ENCODE measurements at places on chromosomes 2 and 18.

- no peak for DNase-seq
Measured at GRCh38 chr2:150997066-150997465, 264.6 kb downstream of the RBM43 start.

DNA sequence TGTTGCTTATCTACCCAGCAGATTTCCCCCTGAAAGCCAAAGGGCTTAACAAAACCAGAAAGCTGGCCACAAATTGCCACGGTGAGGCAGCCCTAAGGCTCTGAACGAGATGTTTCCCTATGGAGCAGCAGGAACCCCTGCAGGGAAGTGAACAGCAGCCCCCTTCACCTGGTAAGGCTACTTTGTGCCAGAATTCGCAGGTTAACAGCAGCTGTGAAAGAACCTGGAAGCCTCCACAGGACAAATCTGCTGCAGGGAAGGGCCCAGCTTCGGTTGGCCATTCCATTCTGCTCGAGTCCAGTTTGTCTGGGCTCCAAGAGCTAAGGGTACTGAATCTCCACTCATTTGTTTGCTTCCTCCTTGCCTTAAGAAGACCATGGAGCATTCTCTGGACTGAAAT, 175.3 kb downstream of the PDE11A start:
- DNase-seq, result no peak

DNA sequence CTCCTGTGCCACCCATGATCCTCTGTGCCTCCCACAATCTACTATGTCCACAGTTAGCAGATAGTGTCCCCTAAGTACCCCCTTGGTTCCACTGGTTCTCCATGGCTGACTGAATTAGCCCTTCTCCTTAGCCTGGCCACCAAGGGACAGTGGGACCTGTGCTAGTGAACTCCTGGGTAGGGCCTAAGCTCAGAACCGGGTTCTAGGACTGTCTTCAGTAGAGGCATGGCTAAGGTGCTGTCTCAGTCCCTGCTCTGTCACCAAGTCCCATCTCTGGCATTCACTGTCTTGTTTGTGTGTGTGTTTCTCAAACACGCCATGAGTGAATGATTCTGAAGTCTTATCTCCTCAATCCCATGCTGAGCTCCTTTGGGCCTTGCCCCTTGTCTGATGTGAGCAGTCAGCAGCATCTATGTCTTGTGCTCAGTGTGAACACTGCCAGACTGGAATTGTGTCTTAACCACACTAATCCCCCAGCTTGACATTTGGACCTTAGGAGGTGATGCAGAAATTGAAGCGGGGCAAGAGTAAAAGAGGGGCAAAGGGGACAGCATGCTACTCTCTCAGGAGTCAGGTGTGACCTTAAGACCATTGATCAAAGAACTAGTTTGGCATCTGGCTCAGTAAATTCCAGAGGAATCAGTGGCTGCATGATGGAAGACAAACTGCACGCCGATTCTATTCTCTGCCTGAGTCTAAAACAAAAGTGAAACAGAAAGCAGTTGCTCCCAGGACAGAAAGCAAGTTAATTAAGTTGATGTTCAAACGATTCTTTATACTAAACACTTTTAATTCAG, 190.5 kb downstream of the ALPK2 start:
- no peak for DNase-seq

DNA sequence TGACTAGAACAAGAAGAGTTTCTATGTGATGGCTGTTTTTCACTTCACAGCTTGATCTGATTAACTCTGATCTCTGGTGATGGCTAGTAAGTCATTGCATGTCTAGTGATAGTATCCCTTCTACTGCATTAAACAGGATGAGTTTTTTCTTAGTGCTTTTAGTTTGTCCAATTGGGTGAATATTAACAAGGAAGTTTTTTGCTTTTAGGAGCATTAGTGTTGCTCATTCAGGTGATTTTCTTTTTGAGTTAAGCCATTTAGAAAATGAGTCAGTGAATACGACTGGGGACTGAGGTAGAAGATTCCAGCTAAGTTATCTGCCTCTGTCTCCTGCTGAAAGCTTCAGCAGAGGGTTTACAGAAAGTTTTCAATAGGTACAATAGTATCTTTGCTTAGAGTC, 306.7 kb downstream of the PIK3C3 start:
- DNase-seq, result no peak

DNA sequence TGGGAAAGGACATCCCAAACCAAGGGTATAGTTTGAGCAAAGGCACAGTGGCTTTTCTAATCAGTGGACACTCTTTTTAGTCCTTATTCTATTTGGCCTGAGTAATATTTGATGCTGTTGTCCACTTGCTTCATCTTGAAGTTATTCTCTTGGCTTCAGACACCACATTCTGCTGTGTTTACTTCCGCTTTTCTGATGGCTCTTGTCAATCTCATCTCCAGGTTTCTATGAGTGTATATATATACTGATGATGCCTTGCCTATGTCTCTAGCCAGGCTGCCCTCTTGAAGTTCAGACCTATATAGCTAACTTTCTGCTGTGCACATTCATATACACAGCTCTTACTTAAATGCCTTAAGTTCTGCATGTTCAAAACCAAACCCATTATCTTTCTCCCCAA, 83.1 kb downstream of the EFEMP1 start:
- no peak for DNase-seq

DNA sequence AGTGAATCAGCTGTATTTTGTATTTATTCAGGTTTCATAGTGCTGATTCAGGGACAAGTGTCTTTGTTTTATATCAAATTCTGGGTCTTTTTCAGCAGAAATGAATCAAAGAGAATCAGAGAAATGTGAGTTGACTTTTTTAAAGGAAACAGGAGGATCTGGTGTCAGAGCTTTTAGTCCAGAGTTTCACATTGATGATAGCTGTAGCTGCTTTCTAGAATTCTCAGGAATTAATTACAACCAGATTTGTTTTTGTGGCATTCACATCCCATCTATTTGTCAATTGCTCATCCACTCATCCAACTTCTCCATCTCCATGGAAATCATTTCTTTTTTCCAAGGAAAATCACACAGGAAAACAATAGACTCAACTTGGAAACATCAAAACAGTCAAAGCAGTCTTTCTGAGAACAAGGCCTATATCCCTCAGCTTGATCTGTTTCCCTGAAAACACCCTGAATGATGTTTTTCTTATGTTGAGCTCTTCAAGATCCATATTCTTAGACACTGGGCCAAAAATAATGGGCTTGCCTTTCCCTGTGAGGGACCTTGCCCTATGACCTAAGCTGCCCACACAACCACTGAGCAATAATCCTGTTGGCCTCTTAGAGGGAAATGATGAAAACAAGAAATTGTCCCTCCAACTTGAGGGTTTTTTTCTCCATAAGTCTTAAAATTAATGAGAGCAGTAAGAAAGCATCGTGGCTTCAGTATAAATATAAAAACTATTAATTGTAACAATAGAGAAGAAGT, 249.5 kb upstream of the FN1 start:
- no peak for DNase-seq

GRCh38 chr2:170218456-170218855, 40.5 kb downstream of the MYO3B start:
- DNase-seq, result no peak

- no peak for DNase-seq
Measured at GRCh38 chr2:236365258-236366048, 101.2 kb upstream of the ASB18 start.

- DNase-seq, result no peak
Measured at GRCh38 chr18:77049938-77050337, 82.6 kb downstream of the MBP start.

DNA sequence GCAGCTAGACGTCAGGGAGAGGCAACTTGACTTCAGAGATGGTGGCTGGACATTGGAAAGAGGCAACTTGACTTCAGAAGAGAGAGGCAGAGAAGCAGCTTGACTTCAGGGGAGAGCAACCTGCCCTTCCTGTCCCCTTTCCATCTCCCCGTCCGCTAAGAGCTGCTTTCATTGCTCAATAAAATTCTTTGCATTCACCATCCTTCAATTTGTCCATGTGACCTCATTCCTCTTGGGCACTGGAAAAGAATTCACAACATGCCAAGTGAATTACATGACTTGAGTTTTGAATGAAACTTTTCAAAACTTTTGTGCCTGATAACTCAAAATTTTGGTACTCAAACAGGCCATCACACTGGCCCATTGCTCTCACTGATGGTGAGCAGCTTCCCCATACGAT, 158.9 kb downstream of the DPP4 start:
- no peak for DNase-seq

- no peak for DNase-seq
Measured at GRCh38 chr2:143481237-143481623, 352.0 kb downstream of the ARHGAP15 start.

DNA sequence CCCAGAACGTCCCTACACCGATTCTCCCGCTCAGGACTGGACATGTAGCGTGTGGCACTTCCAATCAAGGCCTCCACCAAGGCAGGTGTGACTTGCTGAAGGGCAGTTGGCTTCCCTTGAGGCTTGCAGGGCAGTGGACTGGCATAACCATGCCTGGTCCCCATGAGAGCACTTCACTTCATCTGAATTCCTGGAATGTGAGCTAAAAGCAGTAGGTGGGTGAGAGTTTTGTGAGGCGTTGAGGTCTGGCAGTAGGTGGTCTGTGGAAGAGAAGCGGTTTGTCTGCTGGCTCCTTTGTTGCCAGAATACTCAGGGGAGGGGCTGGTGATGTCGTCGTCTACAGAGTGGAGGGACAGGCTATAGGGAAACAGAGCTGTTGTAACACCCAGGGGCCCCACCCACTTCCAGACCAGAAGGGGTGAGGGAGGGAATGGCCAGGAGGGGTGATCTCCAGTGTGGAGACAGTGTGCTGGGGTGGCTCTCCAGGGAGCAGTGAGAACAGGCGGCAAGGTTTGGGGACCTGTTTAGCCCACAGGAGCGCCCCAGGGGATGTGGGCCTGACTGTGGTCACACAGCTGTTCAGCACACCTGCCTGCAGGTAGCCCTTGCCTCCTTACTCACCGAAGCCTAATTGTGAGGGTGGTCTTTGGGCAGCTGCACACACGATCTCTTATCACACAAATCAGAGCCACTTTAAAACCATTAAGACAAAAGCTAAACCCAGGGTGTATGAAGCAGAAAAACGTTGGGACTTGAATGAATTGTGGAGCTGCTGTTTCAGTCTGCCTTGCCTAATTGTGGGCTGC, 21.5 kb upstream of the ALKAL2 start:
- DNase-seq, result no peak

DNA sequence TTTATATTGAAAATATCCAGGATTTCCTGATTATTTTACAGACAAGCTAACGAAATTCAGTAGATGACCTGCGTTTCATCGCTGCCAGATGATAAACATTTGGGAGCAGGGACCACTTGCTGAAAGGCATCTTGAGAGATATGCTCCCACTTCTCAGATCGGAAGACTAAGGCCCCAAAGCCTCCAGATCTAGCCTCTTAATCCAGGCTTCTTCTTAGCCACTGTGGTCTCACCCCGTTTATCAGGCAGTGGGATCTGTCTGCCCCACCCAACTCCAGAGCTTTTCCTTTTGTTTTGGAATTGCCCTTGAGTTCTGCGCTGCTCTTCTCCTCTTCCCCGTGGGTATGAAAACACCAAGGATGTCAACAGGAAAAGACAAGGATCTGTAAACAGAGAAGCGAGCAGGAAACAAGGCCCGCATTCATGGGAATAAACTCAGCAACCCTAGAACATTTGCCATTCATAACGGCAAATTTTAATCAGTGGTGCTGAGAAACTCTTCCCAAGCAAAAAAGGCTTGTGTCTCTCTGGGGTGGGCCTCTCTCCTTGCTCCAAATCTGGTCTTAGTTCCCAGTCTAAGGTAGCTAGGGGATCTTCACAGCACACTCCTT, 21.4 kb downstream of the MYL12B start:
- no peak for DNase-seq

- DNase-seq, result no peak
Measured at GRCh38 chr2:12001621-12002020, 255.2 kb downstream of the LPIN1 start.

GRCh38 chr18:77248873-77249568, 627 bp upstream of the GALR1 start:
- no peak for DNase-seq

- no peak for DNase-seq
Measured at GRCh38 chr2:209505410-209505809, 81.6 kb downstream of the MAP2 start.

DNA sequence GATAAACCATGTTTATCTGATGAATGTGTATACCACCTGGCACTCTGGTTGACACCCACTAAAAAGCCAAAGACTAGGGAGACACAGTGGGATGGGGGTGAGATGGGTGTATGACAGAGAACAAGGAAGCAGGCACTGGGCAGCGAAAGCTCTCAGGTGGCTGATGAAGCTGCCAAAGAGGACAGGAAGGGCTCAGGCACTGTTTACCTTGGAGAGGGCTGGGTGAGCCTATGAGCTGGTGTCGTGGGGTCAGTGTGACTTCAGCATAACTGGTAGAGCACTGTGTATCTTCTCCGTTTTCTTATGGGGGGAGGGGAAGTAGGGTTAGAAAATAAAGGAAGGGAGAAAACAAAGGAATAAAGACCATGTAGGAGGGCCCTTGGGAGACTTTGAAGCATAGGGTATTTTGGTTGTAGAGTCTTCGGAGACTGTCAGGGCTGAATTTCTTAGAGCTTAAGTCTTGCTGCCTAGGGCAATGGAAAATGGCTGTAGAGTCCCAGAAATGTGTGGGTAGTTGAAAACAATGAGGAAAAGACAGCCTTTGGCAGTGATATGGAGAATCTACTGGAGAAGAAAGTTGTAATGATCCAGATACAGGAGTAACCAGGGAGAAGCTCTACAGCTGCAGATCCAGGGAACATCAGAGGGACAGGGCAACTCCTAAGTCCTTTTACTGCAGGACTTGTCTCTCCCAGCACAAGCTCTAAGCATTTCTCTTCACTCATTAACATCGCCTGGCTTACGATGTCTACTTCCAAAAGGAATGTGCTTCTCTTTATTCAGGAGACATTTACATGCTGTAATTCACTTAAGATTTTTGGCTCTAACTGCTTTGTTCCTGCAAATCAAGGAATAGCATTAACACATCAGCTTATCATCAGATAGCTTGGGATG, 120.0 kb downstream of the AQP4 start:
- DNase-seq, result peak; percentile 95

GRCh38 chr2:233400341-233400740, 46.0 kb downstream of the DGKD start:
- DNase-seq, result no peak

DNA sequence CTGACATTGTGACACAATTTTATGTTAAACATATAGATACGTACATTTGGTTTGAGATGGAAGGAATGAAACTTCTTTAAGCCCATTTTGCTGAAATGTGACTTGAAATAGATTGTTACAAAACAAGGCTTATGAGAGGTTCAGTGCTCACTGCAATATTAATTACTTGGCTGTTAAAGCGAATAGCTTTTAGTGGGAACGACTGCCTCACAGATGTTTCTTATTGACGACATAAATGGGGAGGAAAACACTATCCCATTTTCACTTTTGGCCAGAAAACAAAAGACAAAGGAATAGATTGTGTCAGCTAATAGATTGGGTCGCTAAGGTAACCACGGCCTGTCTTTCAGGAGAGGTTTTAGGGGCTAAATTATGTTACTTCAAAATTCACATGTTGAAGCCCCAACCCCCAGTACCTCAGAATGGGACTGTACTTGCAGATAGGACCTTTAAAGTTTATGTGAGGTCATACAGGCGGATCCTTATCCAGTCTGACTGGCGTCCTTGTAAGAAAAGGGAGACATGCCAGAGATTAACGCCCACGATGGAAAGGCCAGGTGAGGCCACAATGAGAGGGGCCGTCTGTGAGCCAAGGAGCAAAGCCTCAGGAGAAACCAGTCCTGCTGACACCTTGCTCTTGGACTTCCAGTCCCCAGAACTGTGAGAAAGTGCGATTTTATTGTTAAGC, 10.8 kb downstream of the INPP1 start:
- DNase-seq, result no peak

Measured in T47D (cell line).